LHCN-M2 (cell line): ENCODE measurements at places on chromosomes 12 and 14. TPM values are rescaled to one million over a fixed set of nuclear protein-coding genes. Genes with fewer than 3 reads are reported as not detected.

NTN4 gene
- 17.6 and 19.0 TPM in 2 replicates for total RNA-seq

PLEK2 gene
- 0.34 and 0.64 TPM in 2 replicates for total RNA-seq

ANKRD33 gene
- total RNA-seq, result not detected in 2 replicates

ASIC1 gene
- 1.2 and 4.3 TPM in 2 replicates for total RNA-seq

BTBD6 gene
- total RNA-seq, result 45.1 and 54.7 TPM in 2 replicates

KRT5 gene
- not detected in 2 replicates for total RNA-seq
